ENCODE measurements at places on chromosomes 11 and 22.

DNA sequence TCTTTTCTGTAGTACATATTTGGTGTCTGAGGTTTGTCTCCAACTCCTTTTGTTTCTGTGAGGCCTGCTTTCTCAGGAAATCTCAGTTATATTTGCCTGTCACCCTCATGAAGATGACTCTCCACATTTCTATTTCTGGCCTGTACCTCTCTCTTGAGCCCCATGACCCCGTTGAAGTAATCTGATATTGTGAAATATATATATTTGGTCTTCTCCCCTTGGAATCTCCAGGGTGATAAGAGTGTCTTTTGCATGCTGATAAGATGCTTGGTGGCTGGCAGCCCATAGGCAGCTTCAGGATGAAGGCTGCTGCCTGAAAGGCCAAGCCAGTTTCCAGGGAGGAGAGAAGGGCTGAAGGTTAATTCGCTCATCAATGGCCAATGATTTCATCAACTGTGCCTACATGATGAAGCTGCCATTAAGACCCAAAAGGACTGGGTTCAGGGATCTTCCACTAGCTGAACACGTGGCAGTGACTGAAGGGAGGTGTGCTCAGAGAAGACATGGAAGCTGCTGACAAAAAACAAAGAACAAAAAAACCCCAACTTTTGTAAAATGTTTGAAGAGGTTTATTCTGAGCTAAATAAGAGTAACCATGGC is 67.4 kb downstream of the MICAL2 start:
- no peak for DNase-seq

DNA sequence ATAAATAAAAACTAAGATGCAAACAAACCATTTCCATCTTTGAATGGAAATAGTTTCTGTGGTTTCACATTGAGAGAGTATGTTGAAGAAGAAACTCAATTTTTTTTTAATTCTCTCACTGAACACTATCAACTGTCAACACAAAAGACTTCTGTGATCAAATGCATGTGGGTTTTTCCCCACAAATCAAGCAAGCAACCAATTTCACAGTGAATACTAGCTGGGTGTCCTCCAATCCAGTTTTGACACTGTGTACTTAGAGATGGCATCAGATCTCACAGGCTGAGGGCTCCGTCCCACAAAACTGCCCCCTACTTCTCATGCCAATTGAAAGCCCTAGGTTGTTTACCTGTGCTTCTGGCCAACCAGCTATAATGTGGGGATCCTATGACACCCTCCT is 34.5 kb downstream of the CTSC start:
- DNase-seq = no peak

DNA sequence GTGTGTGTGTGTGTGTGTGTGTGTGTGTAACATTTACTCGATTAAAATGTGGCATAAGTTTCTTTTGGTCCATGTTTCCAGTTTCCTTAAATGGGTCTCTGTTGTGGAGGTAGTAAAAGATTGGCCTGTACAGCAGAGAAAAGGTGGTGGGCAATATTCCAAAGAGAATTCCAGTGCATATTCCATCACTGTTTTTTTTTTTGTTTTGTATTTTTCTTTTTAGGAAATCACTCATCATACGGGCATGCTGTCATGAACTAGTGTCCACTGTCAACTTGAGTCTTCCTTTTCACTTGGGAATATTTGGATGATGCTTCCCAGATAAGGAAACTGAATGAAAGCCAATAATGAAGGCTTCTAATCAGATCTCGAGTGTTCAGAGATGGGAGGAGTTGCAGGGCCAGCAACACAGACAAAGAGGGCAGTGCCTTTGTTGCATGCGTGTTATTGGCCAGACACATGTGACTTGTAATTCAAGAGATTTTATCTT is 95.2 kb upstream of the PDGFD start:
- no peak for DNase-seq

DNA sequence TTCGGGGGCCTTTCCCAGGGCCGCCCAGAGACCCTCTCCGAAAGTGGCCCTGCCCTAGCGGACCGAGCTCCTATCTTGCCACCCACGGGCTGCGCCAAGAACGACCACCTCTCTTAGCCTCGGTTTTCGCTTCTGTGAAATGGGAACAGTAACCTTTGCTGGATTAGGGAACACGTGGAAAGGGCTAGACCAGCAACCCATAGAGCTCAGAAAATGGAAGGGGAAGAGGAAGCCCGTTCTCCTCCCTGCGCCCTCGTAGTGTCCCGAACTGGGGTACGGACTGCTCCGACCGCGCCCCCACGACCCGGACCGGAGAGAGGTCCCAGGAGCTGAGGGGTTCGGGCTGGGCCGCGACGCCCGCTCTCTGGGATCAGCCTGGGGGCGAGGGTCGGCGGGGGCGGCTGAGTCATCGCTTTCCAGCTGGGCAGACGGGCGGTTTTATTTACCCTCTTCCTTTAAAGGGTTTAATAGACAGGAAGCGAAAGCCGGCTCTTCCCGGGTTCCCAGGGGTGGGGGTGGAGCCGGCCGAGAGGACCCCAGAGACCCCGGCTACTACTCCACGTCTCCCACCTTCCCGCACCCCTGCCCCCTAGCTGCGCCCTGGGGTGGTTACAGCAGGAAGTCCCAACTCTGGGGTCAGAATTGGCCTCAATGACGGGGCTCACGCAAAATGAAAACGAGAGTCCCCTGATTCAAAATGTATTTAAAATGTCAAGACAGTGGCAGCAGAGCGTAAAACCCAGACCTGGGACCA is 907 bp upstream of the PHLDA2 start:
- DNase-seq = no peak

DNA sequence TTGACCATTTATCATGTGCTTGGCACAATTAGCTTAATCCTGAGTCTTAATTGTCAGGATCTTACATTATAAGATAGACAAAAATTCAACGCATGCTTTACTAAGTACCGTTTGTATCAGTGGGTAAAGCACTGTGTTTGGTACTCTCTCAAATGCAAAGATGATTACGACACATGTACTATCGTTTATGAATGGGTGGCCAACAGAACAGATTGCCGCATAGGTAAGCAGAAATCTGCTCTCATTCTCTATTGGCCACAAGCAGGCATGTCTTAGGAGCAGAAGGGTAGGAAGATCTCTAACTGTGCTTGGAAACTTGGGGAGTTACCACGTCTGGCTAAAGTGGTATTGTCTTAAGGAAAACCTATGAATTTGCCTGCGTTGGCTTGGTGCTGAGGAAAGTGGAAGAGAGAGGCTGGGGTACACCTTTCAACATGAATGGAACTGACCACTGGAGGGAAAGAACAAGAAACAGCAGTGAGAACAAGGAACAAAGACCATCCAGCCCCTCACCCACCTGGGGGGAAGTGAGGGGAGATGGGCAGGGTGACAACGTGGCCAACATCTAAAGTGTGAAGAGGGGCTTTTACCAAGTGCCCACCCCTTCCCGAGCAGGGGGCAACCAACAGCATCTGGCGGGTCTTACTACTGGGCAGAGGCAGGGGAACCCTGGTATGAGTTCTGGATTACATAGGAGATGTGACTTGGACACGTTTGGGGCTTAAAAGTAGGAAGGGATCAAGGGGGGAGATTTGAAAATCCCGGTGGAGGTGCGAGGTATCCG is 1.0 kb upstream of the TUBA8 start:
- DNase-seq = no peak

- DNase-seq = no peak
Measured at GRCh38 chr11:38680746-38681145, 2082.7 kb upstream of the RAG2 start.

DNA sequence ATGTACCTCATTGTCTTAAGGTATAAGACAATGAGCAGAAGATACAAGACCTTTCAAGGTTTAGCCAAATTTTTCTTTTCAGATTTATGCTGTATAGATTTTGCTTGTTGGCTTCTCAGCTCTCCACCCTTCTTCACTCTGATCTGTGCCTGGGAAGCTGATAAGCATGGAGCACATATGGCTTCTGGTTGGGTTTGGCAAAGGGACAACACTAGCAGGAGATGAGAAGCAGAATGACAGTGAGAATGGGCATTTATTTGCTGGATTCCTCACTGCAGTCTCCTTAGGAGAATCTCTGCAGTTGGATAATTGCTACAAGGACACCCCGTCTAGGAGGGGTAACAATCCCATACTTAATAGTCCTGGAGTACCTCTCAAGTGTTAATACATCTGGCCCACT is 474.8 kb upstream of the CCDC90B start:
- DNase-seq = no peak

DNA sequence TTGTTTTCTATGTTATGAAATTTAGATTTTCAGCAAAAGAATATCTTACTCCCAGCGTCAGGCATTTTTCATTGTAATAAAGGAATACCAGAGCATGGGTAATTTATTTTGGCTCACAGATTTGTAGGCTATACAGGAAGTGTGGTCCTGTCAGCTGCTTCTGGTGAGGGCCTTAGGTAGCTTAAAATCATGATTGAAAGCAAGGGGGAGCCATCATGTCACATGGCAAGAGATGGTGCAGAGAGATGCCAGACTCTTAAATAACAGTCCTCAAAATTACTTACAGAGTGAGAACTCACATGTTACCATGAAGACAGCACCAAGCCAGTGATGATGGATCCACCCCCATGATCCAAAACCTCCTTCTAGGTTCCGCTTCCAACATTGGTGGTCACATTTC is 825.0 kb upstream of the CHORDC1 start:
- DNase-seq = no peak

DNA sequence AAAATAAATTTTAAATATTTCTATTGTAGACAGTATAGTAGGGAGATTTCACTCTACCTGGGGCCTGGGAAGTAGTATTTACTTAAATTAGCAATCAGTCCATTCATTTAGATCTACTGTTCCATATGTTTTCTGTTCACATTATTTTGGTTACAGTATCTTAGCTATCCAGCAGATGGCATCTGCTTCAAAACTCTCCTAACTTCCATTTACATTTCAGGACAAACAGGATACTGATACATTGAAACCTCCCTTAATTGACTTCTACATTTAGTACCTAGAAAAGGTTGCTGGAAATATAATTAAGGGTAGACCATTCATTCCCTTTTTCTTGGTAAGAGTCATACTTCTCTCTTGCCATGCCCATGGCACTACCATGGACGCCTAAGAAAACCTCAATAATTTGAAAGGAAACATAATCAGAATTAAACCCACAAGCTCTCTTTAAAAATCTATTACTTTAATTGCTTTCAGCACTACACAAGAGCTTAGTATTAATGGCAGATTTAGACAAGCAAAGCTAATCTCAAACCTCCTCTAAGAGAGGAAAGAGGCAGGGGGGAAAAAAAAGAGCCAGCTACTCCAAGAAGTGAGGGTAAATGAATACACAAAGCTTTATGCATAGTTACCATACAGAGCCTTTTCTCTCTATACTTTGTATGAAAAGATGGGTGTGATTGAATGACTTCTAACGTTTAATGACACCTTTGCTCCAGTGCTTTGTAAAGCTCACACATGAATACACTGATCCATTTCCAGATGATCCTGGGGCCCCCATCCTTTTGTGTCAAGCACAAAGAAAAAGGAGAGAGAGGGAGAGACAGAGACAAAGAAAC is 131.2 kb upstream of the MTMR2 start:
- no peak for DNase-seq

DNA sequence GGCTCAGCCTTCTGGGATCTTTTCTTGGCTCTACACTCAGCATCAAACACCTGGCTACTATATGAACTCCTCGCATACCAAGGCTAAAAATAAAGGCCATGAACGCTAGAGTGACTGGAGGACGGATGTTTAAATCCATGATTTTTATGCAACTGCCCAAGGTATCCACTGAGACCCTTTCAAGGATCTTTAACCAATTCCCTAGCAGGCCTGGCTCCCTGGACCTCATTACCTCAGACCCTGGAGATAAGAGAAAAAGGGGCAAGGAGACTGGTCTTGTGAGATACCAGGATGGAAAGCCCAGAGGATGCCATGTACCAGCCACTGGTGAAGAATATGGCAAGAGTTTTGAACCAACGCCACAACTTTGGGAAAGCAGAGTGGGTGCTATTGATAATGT is at the start of gene OR51G2:
Gene OR51G2, minus strand, starts transcription at position 101 of the 400 bp plus-strand sequence. CDS start 3,687 bp downstream, outside the sequence.
- no peak for DNase-seq

DNA sequence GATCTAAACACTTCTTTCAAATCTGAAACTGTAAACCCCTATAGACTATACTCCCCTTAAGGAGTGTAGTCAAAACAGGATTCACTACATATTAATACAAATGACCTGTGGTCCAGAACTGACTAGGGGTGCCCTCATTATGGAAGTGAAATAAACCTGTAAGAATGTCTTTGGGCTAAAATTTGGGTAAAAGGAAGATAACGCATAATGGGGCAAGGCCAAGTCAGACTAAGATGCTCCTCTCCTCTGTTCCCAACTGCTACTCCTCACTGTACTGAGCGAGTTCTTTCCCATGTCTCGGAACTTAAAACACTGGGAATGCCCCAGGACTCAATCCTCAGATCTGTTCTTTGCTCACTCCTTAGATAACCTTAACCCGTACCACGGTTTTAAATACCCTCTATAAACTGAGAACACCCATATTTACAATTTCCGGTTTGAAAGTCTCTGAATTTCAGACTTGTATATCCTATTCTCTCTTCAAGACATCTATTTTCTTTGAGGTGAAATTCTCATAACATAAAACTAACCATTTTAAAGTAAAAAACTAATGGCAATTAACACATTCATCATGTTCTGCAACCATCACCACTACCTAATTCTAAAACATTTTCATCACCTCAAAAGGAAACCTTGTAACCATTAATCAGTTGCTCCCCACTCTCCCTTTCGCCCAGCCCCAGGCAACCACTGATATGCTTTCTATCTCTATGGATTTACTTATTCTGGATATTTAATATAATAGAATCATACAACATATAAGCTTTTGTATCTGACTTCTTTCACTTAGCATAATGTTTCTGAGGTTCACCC is 4.0 kb downstream of the THAP12 start:
- DNase-seq = no peak

- no peak for DNase-seq
Measured at GRCh38 chr11:12303421-12304149, 73.8 kb upstream of the PARVA start.

- DNase-seq = no peak
Measured at GRCh38 chr11:117704395-117705100, 92.5 kb downstream of the DSCAML1 start.

- DNase-seq = no peak
Measured at GRCh38 chr11:69518081-69518950, 36.9 kb downstream of the LINC01488 start.

- no peak for DNase-seq
Measured at GRCh38 chr11:72655014-72655413, 19.2 kb downstream of the PDE2A start.

DNA sequence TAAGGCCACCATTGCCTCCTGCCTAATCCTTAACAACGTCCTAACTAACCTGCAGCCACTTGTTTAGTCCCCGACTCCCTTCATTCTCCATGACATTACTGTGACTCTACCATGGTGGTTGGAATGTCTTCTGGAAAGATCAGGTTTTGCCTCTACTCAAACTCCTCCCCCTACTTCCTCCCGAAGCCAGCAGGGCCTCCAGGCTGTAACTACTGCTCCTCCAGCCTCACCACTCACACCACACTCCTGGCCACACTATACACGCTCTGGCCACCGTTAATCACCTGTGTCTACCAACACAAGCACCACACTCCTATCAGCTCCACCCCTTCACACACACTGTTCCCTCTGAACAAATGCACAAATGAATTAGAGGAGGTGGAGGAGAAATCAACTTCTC is 69.2 kb downstream of the PACSIN2 start:
- DNase-seq = no peak

- DNase-seq = no peak
Measured at GRCh38 chr11:123122852-123123251, 60.9 kb upstream of the HSPA8 start.
